ENCODE measurements at places on chromosomes 13 and 19. TPM values are rescaled to one million over a fixed set of nuclear protein-coding genes. Genes with fewer than 3 reads are reported as not detected.

DNA sequence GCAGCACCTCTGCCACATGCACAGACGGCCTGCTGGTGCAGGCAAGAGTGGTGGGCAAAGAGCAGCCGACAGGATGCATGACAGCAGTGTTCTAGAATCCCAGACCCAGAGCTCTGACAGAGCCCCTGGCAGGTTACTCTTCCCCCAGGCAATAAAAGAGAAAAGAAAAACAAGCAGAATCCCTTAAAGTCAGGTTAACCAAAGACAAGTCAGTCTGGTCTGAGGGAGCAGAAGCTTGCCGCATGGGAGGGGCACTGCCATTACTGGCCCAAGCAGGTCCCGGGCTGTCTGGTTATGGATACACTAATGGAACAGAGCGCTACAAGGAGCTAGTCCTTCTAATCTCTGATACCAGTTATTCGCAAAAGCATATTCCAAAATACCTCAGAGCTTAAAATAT, 36.1 kb upstream of the DOCK9 start:
- DNase-seq, result no peak

DNA sequence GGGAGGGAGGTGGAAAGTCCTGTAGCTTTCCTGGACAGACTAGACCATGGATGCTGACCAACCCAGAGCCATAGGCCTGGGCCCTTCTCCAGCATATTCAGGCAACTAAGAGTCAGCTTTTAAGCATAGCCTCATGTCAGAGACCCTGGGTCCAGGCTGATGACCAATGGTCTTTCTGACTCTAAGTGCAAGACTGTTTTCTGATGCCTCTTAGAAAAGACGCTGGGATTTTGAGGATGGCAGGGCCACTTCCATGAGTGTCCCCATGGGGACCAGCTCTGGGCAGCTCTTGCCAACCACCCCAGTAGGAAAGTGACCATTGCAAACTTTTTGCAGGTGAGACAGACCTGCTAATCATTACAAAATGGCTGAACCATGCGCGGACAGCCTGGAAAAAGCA, 135.6 kb upstream of the KL start:
- DNase-seq, result no peak

FFAR1 gene
- total RNA-seq, result not detected

IQCN gene
- total RNA-seq, result 0.62 TPM

NCR1 gene
- total RNA-seq, result not detected

VSIG10L gene
- total RNA-seq, result 8.5 TPM

RETN gene
- total RNA-seq, result not detected

S1PR2 gene
- total RNA-seq, result 3.0 TPM

DNA sequence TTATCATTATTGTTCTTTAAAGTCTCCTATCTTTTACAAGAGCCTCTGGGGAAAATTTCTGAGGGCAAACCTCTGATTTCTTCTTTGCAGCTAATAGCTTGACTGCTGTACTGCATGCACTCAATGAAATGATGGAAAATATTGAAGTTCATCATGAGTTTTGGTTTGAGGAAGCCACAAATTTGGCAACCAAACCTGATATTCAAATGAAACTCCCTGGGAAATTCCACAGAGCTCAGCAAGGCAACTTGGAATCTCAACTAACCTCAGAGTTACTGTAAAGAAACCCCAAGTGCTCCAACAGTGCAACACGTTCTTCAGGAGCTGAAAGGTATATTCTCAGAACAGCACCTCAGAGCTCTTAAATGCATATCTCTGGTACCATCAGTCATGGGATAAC, 14.2 kb upstream of the RNF6 start:
- DNase-seq, result no peak

DNA sequence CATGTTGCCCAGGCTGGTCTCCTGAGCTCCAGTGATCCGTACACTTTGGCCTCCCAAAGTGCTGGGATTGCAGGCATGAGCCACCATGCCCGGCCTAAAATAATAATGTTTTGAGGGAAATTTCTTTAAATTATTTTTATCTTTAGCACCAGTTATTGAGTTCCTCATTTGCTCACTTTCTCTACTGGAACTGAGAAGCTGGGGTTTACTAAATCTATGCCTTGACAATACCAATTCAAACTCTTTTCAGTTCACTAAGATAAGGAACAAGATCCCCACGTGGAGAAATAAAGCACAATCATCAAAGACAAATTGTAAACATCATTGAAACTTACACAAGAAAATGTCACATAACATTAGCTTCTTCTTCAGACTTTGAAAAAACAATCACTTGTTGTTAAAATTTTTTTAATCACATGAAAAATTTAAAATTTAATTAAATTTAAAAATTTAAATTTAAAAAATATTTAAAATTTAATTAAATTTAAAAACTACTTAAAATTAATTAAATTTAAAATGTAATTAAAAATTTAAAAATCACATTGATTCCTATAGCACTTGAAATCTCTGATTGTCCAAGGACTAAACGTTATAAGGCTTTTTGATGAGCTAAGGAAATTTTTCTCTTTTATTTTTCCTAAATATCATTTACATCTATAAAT, 25.2 kb upstream of the XPO4 start:
- no peak for DNase-seq

DNA sequence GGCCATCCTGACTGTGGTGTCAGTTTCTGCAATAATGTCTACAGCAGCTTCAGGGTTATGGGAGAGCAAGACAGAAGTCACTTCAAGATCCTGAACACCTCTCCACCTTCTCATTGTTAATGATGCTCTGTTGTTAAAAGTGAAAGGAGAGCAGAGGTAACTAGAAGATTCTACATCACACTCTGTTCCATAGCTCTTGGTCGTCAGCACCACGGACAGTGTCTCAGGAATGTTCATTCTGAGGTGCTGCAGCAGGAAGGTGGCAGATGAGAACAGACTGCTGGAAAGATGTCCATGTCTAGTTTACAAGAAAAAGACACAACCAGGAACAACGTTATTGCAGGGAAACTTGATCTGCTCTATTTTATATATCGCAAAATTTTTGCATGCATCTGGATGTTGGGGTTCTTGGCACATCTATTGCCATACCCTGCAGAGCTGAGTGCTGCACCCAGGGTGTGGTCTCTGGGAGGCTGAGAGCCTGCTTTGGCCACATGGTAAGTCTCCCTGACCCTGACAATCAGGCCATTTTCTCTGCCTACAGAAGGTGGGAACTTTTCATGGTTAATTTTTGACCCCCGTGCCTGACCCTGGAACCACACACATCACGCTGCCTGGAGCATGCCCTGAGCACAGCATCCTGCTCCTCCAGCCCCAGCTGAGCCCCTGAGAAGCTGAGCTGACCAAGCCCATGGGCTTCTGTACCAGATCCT, 12.7 kb downstream of the CEACAM21 start:
- DNase-seq, result no peak

SHISA7 gene
- not detected for total RNA-seq
